Retinal pigment epithelial cell (primary cell): ENCODE measurements at places on chromosomes 3 and 15.

- no peak for DNase-seq
These were observed 140.7 kb upstream of the MEF2A start for GRCh38 chr15:99424978-99425656.

GRCh38 chr3:122151480-122151879, 32.0 kb upstream of the CASR start:
- DNase-seq, result no peak

- no peak for DNase-seq
These were observed 822 bp downstream of the ZNF385D start for GRCh38 chr3:21750080-21750696.

DNA sequence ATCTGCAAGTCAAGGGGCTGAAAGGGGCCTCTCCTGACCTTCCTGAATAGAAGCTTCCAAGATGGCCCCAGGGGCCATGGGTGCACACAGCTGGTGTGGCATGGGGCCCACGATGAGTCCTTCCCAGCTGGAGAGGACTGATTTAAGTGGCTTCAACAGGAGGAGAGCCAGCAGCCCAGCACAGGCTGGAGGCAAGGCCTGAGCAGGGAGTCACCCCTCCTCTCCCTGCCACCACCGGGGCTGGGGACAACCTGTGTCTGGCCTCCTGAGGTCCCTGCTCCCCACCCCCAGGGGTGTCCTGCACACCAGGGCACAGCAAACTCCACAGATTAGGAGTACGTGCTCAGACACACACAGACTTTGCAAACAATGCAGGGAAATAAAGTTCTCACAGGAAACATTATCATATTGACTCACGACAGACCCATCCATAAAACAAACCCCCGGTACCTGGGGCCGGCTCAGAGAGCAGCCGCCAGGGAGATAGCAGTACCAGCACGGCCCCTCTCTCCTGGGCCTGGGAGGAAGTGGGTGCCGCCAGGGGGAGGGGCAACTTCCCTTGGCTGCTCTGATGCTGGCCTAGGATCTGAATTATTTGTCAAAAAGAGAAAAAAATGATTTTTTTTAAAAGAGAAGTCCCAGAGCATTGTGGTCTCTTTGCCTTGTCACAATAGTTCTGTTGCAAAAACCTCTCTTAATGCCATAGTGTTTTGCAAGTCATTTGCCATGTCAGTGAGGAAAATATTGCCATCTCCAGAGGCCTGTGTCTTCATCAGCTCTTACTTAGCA, 21.9 kb upstream of the TSEN2 start:
- DNase-seq, result no peak

- no peak for DNase-seq
These were observed 55.6 kb downstream of the NEK11 start for GRCh38 chr3:131082246-131082645.

- no peak for DNase-seq
These were observed 19.3 kb downstream of the DNASE1L3 start for GRCh38 chr3:58191361-58191991.

DNA sequence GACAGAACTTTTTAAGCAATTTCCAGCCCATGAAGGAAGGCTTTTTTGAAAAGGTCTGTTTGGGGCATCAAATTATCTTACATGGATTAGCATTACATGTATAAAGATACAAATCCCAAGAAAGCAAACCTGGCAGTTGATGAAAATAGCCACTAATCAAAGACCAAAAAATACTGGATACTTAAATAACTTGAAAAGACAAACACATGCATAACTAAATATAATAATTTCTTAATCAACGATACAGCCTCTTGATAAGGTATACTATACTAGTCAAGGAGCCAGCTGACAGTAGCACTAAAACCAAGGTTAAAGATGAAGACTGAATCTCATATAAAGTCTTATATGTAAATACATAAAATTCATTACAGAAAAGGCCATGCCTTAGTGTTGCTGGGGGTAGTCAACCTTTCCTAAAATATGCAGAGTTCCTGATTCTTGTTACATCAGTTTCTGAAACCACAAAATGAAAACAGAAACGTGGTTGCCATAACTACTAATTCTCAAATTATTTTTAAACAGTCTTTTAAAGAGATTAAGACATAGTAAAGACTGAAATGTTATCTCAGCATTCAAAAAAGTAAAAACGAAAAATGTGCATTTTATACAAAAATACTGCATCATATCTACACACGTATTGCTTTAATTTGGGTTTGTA, 2.0 kb downstream of the ANKRD28 start:
- DNase-seq, result no peak

DNA sequence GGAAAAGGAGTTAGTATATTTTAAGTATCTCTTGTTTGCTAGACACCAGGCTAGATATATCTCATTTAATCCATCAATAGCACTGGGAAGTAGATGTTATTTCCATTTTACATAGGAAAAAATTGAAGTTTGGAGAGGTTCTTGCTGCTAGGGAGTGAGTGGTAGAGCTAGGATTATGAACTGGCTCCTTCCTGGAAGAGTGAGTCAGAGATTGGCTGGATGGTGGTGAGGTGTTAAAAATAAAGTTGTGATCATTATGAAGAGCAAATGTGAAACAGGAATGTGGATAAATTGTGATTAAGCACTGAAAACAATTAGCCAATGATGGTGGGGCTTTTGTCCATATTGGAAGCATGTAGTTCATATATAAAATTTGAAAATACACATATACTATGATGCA, 234.2 kb downstream of the WNT5A start:
- DNase-seq, result peak; percentile 32

DNA sequence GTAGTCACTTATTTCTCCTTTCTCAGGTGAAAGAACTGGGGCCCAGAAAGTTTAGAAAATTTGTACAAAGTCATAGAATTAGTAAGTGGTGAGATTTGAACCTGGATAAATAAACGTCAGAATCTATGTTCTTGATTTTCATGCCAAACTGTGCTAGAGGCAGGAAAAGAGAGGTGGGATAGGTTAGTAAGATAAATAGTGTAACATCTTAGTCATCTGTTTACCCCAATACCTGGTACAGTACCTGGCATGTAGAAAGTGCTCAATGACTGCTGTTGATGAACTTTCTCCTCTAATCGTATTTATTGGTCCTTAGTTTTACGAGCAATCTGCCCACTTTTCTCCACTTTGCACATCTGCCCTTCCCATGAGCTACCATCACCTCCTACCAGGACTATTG, 124.9 kb downstream of the MITF start:
- DNase-seq, result no peak

GRCh38 chr3:179950840-179951239, 85.9 kb downstream of the PEX5L start:
- no peak for DNase-seq

DNA sequence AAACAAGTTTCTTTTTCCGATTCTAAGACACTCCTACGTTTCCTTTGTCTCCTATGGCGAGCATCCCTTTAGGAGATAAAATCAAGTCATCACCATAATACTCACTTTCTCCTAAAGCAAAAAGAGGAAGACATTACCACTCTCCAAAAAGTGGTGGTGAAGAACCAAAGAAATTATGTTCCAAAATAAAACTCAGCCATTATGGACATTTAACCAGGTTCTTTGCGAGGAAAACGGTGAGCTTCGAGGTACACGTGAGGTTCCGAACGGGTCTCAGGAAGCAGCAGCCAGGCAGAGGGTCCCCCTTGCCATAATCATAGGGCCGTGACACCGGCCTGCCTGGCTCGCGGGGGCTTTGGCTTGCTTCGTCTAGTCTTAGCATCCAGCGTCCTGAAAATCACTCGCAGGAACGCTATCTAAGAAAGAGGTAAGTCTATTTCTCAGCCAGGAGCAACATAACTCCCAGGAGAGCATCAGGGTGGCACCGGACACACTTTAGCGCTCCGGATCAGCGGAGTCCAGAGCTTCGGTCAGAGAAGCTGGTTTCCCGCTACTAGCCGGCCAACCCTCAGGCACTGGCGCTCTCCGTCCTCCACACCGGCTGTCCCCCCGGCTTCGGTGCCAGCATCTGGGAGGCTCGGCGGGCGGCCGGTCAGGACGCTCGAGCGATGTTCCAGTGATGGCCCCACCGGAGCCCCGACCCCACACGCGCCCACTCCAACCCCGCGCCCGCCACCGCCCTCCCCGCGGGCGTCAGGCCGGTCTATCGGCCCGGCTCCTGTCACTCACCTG, 581 bp downstream of the IP6K1 start:
- no peak for DNase-seq

GRCh38 chr15:96353930-96354730, 23.6 kb downstream of the NR2F2 start:
- no peak for DNase-seq

- no peak for DNase-seq
These were observed 36.0 kb downstream of the XYLB start for GRCh38 chr3:38382506-38383080.

DNA sequence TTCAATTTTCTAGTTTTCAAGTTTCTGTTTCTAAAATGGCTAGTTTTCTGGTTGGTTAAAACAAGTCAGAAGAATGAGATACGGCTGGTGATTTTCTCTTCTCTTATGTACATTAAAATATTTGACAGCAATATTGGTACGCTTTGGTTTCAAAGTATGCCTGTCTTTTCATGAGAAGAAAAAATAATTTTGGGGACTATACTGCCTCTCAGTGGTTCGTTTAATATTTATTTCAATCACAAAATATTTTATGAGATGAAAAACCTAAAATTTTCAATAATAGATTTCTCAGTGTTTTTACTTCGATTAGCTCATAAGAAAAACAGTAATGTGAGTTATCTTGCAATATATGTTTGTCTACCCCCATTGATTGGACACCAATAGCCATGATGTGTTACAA, 72.8 kb upstream of the AADACL2 start:
- no peak for DNase-seq

DNA sequence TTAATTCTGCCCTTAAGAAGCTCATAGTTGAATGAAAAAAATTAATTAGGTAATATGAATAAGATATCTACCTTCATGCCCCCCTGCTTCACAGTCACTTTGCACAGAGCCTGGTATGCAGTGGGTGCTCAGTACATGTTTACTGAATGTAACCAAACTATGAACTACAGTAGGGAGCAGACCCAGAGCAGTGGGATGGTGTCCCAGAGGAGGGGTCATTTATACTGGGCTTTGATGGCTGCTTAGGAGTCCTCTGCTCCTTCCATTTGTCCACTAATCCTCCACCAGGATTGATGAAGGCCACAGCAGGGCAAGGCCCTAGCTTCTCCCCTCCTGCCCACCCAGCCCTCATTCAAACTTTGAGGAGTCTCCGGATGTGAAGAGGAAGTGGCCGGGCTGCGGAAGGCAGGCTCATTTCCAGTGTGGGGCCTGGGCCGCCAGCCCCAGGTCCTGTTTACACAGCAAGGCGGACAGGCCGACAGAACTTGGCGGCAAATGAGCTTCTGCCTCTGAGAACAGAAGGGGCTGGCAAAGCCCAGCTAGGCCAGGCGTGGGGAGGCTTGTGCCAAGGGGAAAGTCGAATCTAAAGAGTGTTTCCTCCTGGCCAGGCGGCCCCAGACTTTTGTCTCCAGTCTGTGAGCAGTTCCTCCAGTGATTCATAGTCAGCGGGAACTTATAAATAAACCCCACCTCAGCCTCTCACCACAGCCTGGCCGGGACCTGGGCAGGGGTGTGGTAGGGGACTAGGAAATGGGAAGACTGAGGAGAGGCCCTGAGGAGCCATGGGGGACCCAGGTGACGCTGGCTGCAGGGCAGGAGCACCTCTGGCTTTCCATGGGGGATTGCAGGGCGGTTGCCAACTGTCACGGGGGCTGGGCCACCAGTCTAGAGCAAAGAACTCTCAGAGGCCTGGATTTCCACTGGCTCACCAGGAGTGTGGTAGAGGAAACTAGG, 51.6 kb upstream of the LCTL start:
- DNase-seq, result peak; percentile 77

- peak; percentile 74 for DNase-seq
These were observed 33.5 kb downstream of the CCDC13 start for GRCh38 chr3:42739401-42740158.

- DNase-seq, result no peak
These were observed 5.6 kb downstream of the CD96 start for GRCh38 chr3:111547631-111548030.

- no peak for DNase-seq
These were observed 50.6 kb upstream of the SLC6A1 start for GRCh38 chr3:10941972-10942371.

DNA sequence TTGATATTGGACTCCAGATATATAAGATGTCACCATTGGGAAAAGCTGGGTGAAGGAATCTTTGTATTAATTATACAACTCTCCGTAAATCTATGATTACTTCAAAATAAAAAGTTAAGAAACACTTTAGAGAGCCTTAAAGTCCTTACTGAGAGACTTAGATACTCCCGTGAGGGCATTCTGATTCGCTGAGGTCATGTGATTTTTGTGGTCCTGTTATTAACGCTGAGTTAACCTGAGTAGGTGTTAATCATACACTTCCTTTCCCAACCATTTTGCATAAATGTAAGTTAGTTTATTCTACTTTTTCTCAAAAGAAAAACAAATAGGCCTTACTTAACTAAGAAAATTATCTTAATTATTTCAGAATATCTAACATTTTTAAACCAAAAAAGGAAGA, 67.1 kb upstream of the LMOD3 start:
- no peak for DNase-seq

DNA sequence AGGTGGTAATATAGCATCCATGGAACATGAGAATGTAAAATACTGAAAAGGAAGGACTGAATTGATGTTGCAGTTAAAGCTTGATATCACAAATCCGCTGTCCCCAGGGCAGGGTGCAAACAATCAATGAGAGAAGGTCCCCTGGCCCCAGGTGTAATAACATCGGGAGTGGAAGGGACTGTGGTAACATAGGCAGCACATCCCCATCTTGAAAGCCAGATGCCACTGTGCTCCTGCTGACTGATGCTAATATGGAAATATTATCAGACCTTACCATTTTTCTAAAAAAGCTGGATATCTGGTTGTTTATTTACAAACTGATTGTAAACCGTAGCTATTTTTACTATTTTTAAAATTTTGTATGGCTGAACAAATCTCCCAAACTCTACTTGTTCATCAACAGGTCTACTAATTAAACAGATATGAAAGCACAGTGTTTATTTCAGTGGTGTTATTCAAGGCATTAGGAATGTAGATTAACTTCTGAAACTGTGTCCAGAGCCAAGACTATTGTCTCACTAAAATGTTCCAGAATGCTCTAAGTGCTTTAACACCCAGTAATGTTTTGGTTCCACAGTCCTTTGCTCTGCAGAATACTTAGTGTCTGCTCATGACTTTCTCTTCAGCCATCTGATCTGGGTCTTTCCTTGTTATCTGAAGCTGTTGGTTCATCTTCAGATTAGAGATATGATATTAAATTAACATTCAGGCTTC, 386.0 kb upstream of the RARB start:
- no peak for DNase-seq

DNA sequence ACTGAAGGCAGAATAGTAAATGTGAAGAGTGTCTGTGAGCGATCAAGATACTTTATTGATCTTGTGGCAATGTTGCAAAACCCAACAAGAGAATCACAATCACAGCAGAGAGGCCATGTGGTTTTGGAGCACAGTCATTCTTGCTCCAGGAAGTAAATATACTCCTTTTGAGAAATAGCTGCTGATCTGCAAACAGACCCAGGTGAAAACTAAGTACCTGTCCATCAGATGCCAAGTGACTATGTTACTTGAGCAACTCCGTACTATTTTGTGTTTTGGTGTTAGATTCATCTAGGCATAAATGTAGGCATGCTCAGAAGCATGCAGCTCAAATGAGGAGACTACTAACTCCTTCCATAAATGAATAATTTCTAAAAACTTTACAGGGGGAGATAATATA, 627.9 kb downstream of the ZBBX start:
- no peak for DNase-seq

GRCh38 chr15:41494922-41495735, 1.5 kb downstream of the ITPKA start:
- DNase-seq, result no peak
